ENCODE measurements at places on chromosomes 16 and 17. TPM values are rescaled to one million over a fixed set of nuclear protein-coding genes. Genes with fewer than 3 reads are reported as not detected.

- no peaks in the 10 kb centered on the region for H3K27me3 ChIP-seq
- H3K27ac ChIP-seq: no peak overlapping the region
- H3K4me3 ChIP-seq: no peak overlapping the region
- DNase-seq: no peak
- H3K4me1 ChIP-seq: no peaks in the 10 kb centered on the region
Measured at GRCh38 chr17:8904686-8905085, 37.2 kb upstream of the PIK3R6 start.

DNA sequence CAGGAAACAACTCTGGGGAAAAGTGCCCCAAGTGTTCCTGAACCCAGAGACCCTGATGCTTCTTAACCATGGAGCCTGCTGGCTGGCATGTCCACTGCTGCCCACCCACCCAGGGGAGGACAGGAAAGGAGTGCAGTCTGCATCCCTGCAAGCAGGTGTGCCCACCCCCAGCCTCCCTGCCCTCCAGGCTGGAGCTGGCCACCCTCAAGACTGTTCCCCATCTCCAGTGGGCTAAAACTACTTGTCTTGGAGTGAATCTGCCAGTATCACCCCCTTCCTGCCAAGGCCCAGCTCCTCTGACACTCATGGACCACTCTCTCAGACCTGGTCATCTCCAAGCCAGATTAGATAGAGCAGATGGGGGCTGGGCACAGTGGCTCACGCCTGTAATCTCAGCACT lies 29.8 kb downstream of the ARHGAP27 start:
- H3K4me1 ChIP-seq: no peaks in the 10 kb centered on the region
- DNase-seq: no peak
- peaks cover 5% of the 10 kb centered on the region for H3K36me3 ChIP-seq

- H3K27me3 ChIP-seq: no peaks in the 10 kb centered on the region
- no peak for DNase-seq
- no peaks in the 10 kb centered on the region for H3K4me1 ChIP-seq
- no peaks in the 10 kb centered on the region for H3K36me3 ChIP-seq
- no peak overlapping the region for H3K4me3 ChIP-seq
Measured at GRCh38 chr17:17831208-17832031, 5.4 kb downstream of the SREBF1 start.

- H3K27ac ChIP-seq: peak overlapping the region; percentile 82
- no peaks in the 10 kb centered on the region for H3K27me3 ChIP-seq
- H3K36me3 ChIP-seq: no peaks in the 10 kb centered on the region
- DNase-seq: peak; percentile 93
Measured at GRCh38 chr17:40316571-40317344, 7.8 kb downstream of the RARA start.

GRCh38 chr16:86823125-86823524 lies 244.8 kb downstream of the FOXL1 start:
- no peak overlapping the region for H3K4me3 ChIP-seq
- H3K36me3 ChIP-seq: no peaks in the 10 kb centered on the region
- no peak overlapping the region for H3K27ac ChIP-seq
- H3K4me1 ChIP-seq: no peaks in the 10 kb centered on the region
- no peaks in the 10 kb centered on the region for H3K27me3 ChIP-seq
- DNase-seq: no peak

GRCh38 chr17:48927978-48928745 lies 16.5 kb downstream of the SNF8 start:
- DNase-seq: no peak
- no peaks in the 10 kb centered on the region for H3K4me1 ChIP-seq
- no peaks in the 10 kb centered on the region for H3K27me3 ChIP-seq
- no peak overlapping the region for H3K4me3 ChIP-seq
- no peak overlapping the region for H3K27ac ChIP-seq
- peaks cover 63% of the 10 kb centered on the region for H3K36me3 ChIP-seq

DNA sequence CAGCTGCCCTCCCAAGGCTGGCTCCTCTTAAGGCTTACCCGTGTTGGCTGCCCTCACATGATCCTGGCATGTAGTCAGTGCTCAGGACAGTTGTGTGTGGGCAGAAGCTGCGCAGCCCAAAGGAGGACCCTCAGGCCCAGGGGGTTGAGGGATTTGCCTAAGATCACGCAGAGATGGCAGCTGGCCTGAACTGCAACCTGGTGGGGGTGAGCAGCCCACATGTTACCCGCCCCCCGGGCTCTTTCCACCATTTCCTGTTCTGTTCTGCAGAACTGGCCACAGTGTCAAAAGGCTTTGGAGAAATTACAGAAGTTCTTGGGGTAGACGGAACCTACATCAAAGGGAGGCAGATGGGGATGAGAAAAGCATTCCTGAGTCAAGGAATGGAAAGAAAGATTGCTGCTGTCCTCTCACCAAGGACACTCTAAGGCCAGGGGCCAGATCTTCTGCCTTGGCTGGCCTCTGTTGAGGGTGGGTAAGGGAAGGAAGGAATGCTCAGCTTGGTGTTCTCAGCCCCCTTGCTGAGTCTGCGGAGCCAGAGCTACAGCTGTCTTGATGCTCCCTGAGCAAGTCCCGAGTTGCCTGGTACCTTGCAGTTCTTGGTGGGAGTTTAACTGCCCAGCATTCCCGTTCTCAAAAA lies 53.0 kb downstream of the EPN2 start:
- H3K4me1 ChIP-seq: no peaks in the 10 kb centered on the region
- H3K27ac ChIP-seq: no peak overlapping the region
- no peaks in the 10 kb centered on the region for H3K36me3 ChIP-seq
- DNase-seq: no peak
- no peaks in the 10 kb centered on the region for H3K27me3 ChIP-seq

DNA sequence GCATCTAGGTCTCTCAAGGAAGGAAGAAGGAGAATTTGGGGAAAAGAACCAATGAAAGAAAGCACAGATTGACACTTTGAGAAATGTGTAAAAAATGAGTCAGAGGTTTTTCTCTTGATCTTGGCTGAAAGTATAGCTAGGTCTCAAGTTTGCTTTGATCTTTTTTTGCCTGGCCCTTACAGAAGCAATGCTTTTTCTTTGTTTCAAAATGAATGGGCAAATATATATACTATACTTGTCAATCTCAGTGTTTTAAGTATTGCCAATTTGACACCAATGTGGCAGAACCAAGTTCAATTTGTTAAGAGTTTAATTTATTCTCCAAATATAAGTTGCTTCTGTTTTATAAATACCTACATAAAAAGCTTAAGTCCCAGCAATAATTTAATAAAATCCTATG lies 119.6 kb downstream of the PPM1E start:
- no peaks in the 10 kb centered on the region for H3K4me1 ChIP-seq
- no peak overlapping the region for H3K4me3 ChIP-seq
- H3K27ac ChIP-seq: no peak overlapping the region

GRCh38 chr17:27306276-27306835 lies 12.4 kb downstream of the WSB1 start:
- DNase-seq: no peak
- no peaks in the 10 kb centered on the region for H3K4me1 ChIP-seq
- peaks cover 13% of the 10 kb centered on the region for H3K36me3 ChIP-seq
- no peaks in the 10 kb centered on the region for H3K27me3 ChIP-seq
- no peak overlapping the region for H3K4me3 ChIP-seq
- no peak overlapping the region for H3K27ac ChIP-seq

DNA sequence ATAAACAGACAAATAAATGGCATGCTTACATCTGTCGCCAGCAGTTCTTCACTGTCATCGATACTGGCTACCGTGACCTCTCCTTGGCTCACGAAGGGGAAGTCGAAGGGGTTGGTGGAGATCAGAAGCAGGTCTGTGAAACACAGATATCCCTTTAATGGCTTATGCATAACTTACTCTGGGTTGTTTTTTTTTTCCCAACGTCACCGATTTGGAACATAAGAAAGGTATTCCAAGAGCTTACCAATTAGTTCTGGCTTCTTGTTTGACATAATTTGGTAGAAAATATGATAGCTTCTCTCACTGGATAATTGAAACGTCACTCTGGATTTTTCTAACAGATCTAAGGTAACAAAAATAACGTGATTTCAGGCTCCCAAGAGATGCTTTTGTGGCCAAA lies 18.2 kb downstream of the MYH13 start:
- H3K27me3 ChIP-seq: no peaks in the 10 kb centered on the region
- H3K4me1 ChIP-seq: no peaks in the 10 kb centered on the region
- H3K4me3 ChIP-seq: no peak overlapping the region
- H3K36me3 ChIP-seq: no peaks in the 10 kb centered on the region

- peaks cover 4% of the 10 kb centered on the region for H3K27me3 ChIP-seq
- H3K27ac ChIP-seq: no peak overlapping the region
- H3K36me3 ChIP-seq: no peaks in the 10 kb centered on the region
- H3K4me3 ChIP-seq: peak overlapping the region; percentile 50
- no peaks in the 10 kb centered on the region for H3K4me1 ChIP-seq
Measured at GRCh38 chr16:17470182-17470907, 415 bp downstream of the XYLT1 start.

DNA sequence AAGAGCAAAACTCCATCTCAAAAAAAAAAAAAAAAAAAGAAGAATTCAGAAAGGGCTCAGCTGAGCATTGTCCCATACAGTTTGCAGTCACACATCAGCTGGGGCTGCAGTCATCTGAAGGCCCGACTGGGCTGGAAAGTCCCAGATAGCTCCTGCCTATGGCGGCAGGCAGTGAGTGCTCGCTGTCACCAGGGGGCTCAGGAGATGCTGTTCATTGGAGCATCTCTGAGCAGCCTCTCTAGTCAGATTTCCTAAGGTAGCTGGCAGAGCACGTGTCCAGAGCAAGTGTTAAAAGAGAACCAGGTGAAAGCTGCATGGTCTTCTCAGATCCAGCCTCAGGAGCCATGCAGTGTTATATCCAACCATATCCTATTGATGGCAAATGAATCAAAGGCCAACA lies 75.8 kb downstream of the WSCD1 start:
- no peaks in the 10 kb centered on the region for H3K27me3 ChIP-seq
- H3K36me3 ChIP-seq: no peaks in the 10 kb centered on the region
- H3K4me1 ChIP-seq: no peaks in the 10 kb centered on the region
- no peak for DNase-seq

GRCh38 chr16:12095275-12096156 lies 119.0 kb downstream of the SNX29 start:
- H3K4me3 ChIP-seq: peak overlapping the region; percentile 32
- H3K36me3 ChIP-seq: peaks cover 14% of the 10 kb centered on the region
- H3K27me3 ChIP-seq: no peaks in the 10 kb centered on the region
- H3K27ac ChIP-seq: no peak overlapping the region

DNA sequence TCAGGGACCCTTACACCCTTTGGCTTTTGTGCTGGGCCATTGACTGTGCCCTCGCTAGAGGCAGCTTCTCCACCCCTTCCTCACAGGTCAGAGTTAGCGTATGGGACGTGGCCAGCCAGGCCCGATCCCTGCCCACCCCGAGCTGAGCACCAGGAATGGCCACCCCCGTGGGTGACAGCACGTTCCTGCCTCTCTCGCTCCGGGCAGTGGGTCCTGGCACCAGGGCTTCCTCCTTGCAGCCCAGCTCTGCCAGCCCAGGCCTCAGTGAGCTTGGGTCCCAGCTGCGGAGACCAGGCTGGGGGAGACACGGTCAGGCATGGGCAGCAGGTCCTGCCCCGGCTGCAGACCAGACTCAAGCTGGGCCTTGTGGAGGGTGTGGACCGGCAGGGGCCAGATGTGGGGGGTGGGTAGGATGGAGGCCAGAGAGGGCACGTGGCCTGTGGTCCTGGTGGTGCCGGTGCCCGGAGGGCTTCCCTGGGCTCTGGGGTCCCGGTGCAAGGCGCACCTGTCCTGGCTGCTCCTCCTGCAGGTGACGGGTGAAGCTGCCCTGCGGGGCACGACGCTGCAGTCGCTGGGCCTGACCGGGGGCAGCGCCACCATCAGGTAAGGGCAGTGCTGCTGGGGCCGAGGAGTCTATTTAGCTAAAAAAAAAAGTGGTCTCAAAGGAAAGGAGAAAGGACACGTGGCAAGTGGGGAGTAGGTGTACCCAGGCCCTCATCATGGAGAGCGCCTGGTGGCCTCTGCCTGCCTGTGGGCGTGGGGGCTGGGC lies 18.2 kb downstream of the ASPSCR1 start:
- H3K4me1 ChIP-seq: no peaks in the 10 kb centered on the region
- H3K27ac ChIP-seq: no peak overlapping the region
- no peaks in the 10 kb centered on the region for H3K36me3 ChIP-seq
- H3K27me3 ChIP-seq: no peaks in the 10 kb centered on the region
- DNase-seq: peak; percentile 59

GRCh38 chr16:88453611-88454522 lies 787 bp downstream of the ZFPM1 start:
- H3K36me3 ChIP-seq: no peaks in the 10 kb centered on the region
- peak; percentile 81 for DNase-seq
- peak overlapping the region; percentile 47 for H3K27ac ChIP-seq
- no peaks in the 10 kb centered on the region for H3K27me3 ChIP-seq
- peaks cover 23% of the 10 kb centered on the region for H3K4me1 ChIP-seq
- no peak overlapping the region for H3K4me3 ChIP-seq

DNA sequence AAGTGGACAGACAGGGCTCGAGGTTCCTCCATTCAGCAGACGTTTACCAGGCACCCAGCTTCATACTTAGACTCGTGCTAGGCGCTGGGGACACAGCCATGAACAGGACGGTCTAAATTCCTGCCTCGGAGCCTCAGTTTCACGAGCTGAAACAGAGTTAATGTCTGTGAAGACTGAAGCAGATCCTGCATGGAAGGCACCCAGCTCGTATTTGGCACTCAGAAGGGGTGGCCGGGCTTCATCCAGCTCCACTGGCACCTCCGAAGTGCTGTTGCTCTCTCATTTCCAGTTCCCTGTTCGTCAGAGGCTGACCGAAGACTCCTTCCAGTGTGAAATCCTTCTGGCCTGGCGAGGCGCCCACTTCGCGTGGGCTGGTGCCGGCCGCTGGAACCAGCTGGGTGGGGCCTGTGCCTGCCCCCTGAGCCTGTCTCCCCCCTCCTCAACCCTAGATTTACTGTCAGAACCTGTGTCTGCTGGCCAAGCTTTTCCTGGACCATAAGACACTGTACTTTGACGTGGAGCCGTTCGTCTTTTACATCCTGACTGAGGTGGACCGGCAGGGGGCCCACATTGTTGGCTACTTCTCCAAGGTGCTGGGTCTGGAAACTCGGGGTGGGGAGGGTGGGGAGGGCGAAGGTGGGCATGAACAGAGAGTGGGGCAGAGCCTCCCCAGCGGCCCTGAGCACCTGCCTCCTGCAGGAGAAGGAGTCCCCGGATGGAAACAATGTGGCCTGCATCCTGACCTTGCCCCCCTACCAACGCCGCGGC lies 5.8 kb downstream of the PRSS8 start:
- H3K27me3 ChIP-seq: no peaks in the 10 kb centered on the region
- peak overlapping the region; percentile 90 for H3K27ac ChIP-seq
- H3K4me1 ChIP-seq: peaks cover 13% of the 10 kb centered on the region
- peaks cover 3% of the 10 kb centered on the region for H3K36me3 ChIP-seq
- no peak overlapping the region for H3K4me3 ChIP-seq

GRCh38 chr16:86498671-86499439 lies 11.5 kb upstream of the FOXF1 start:
- no peak overlapping the region for H3K4me3 ChIP-seq
- no peaks in the 10 kb centered on the region for H3K4me1 ChIP-seq
- no peak overlapping the region for H3K27ac ChIP-seq
- peak; percentile 64 for DNase-seq
- no peaks in the 10 kb centered on the region for H3K36me3 ChIP-seq

Gene PERCC1
- total RNA-seq: not detected

Gene NEUROD2
- not detected for total RNA-seq

Gene KRTAP4-6
- not detected for total RNA-seq

Gene GNG13
- not detected for total RNA-seq

Gene RUNDC3A
- total RNA-seq: 2.2 TPM

Gene NATD1
- 14.2 TPM for total RNA-seq

Gene MED1
- total RNA-seq: 34.6 TPM
